Cardiac ventricle fibroblast (primary cell): ENCODE measurements at places on chromosomes 5 and 9. TPM values are rescaled to one million over a fixed set of nuclear protein-coding genes. Genes with fewer than 3 reads are reported as not detected.

NR2F1-AS1 gene
- 6.9 and 12.4 TPM in 2 replicates for total RNA-seq

PCDHGB7 gene
- 19.9 and 21.6 TPM in 2 replicates for total RNA-seq

P4HA2 gene
- 72.7 and 74.6 TPM in 2 replicates for total RNA-seq

NR5A1 gene
- not detected in 2 replicates for total RNA-seq

ROPN1L gene
- 0.54 TPM in 1 of 2 replicates, not detected in the other for total RNA-seq

IFNB1 gene
- total RNA-seq = not detected in 2 replicates

CORO2A gene
- total RNA-seq = 0.19 and 0.44 TPM in 2 replicates

LIFR gene
- 24.1 and 25.1 TPM in 2 replicates for total RNA-seq

PROB1 gene
- total RNA-seq = 1.2 and 2.1 TPM in 2 replicates

DNAH5 gene
- 0.05 and 0.12 TPM in 2 replicates for total RNA-seq

PHAX gene
- total RNA-seq = 35.1 and 52.8 TPM in 2 replicates

OMD gene
- 11.2 and 12.3 TPM in 2 replicates for total RNA-seq

SLC24A2 gene
- not detected in 2 replicates for total RNA-seq

RNF208 gene
- not detected in 2 replicates for total RNA-seq

PFN3 gene
- total RNA-seq = not detected in 2 replicates

CTNND2 gene
- total RNA-seq = not detected in 2 replicates

NFIB gene
- total RNA-seq = 115 and 118 TPM in 2 replicates

SNCAIP gene
- 0.19 and 0.78 TPM in 2 replicates for total RNA-seq

MLANA gene
- not detected in 2 replicates for total RNA-seq

IFNA13 gene
- total RNA-seq = not detected in 2 replicates

SLC46A2 gene
- not detected in 2 replicates for total RNA-seq

G3BP1 gene
- total RNA-seq = 75.3 and 81.4 TPM in 2 replicates

OR2K2 gene
- total RNA-seq = not detected in 2 replicates

SPATA31C1 gene
- not detected in 2 replicates for total RNA-seq

GLRA1 gene
- not detected in 2 replicates for total RNA-seq

DAPK1 gene
- 19.5 and 21.1 TPM in 2 replicates for total RNA-seq

PCDHB3 gene
- 0.34 and 1.1 TPM in 2 replicates for total RNA-seq

MARCHF11 gene
- not detected in 2 replicates for total RNA-seq

ATOX1 gene
- total RNA-seq = 169 and 196 TPM in 2 replicates

FAXDC2 gene
- total RNA-seq = 17.4 and 20.8 TPM in 2 replicates

ANXA1 gene
- 274 and 337 TPM in 2 replicates for total RNA-seq

LEAP2 gene
- 0.10 and 0.37 TPM in 2 replicates for total RNA-seq

CATSPER3 gene
- total RNA-seq = not detected in 2 replicates

BTNL3 gene
- total RNA-seq = not detected in 2 replicates

FCN2 gene
- total RNA-seq = not detected in 2 replicates

MZB1 gene
- not detected in 2 replicates for total RNA-seq

CYLC2 gene
- total RNA-seq = not detected in 2 replicates

LHX6 gene
- total RNA-seq = 0.05 and 0.81 TPM in 2 replicates

PCDHA11 gene
- total RNA-seq = not detected in 2 replicates

CPEB4 gene
- total RNA-seq = 6.1 and 6.8 TPM in 2 replicates

SOWAHA gene
- not detected in 2 replicates for total RNA-seq

ASTN2 gene
- total RNA-seq = 5.5 and 5.7 TPM in 2 replicates

TMEM215 gene
- not detected in 2 replicates for total RNA-seq

TEX53 gene
- not detected in 2 replicates for total RNA-seq
